ENCODE measurements at places on chromosomes 5 and 9.

DNA sequence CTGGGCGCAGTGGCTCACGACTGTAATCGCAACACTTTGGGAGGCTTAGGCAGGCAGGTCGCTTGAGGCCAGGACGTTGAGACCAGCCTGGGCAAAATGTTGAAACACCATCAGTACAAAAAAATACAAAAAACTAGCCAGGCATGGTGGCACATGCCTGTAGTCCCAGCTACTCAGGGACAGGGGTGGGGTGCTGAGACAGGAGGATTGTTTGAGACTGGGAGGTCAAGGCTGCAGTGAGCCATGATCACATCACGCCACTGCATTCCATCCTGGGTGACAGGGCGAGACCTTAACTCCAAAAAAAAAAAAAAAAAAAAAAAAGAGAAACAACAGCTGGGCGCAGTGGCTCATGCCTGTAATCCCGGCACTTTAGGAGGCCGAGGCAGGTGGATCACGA lies 23.7 kb downstream of the DCAF12 start:
- no peak for DNase-seq

GRCh38 chr9:19022206-19022605 lies 10.8 kb downstream of the SAXO1 start:
- DNase-seq = no peak

DNA sequence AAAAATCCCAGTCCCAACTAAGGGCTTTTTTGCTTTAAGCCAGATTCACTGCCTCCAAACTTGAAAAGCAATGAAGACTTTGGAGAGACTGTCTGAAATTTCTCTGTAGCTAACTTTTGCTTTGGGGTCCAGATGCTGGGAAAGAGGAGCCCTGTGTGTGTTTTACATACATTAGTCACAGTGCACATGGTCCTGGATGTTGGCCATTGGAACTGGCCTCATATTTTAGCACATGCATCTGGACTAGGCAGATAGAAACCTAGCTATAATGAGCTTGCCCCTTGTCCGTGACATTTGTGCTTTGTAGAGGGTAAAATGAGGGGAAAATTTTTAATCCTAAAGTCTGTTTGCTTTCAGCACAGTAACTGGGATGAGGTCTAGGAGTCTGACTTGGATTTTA lies 421.7 kb downstream of the CDK5RAP2 start:
- no peak for DNase-seq

- no peak for DNase-seq
These were observed 48.5 kb downstream of the SIL1 start for GRCh38 chr5:139149477-139150199.

DNA sequence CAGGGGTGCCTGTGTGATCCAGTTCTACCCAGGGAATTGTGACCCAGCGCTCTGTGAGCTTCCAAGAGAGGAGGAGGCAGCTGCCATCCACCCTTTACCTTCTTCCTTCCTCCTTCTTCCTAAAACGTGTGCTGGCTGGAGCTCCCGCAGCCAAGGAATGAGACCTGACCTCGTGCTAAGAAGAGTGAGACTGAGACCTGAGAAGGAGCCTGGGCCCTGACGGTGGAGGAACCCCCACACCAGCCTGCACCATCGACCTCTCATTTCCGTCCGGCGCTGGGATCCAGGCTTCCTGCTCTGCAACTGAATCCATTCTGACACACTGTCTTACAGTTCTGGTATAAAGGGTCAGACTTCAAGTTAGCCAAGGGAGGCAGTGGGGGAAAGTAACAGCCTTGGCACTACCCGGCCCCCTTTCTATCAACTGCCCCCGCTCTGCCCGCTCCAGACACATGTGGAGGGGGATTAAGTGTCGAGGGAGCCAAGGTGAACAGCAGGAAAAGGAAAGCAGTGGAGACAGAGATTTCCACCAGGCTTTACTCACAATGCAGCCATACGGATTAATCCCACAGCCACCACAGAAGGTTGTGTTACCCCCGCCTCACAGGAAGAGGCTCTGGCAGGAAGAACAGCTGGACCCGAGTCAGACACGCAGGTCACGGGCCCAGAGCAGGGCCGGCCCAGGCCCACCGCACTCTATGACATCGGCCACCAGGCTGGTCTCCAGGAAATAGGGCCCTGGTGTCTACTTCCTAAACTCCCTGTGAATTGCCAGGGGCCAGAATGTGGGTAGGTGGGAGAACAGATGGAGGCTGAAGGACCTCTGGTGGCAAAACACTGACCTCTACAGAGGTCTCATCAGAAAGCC lies 15.8 kb downstream of the MGAT1 start:
- no peak for DNase-seq

GRCh38 chr9:109624896-109625295 lies 126.8 kb upstream of the PTPN3 start:
- no peak for DNase-seq

- no peak for DNase-seq
These were observed 176.5 kb upstream of the MAP3K1 start for GRCh38 chr5:56638768-56639238.

GRCh38 chr5:41109186-41109585 lies 38.0 kb upstream of the MROH2B start:
- DNase-seq = no peak

- DNase-seq = no peak
These were observed 558 bp downstream of the GRPEL2 start for GRCh38 chr5:149345892-149346222.

DNA sequence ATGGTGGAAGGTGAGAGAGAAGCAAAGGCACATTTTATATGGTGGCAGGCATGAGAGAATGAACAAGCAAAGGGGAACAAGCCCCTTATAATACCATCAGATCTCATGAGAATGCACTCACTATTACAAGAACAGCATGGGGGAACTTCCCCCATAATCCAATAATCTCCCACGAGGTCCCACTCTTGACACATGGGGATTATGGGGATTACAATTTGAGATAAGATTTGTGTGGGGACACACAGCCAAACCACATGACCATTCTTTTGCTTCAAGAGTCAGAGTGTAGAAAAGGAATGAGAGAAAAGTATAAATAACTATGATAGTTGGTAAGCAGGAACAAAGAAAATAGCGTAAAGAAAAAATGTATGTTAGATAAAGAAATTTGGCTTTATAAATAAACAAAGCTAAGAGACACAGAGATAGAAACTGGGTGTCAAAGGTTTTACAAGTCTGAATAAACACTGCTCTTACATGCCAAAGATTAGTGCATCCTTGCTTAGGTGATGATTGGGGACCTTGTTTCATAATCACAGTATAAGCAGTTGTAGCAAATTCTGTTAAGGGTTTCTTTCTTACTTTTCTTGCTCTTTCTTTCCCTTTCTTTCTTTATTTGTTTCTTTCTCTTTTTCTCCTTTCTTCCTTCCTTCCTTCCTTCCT lies 91.9 kb upstream of the PAPPA start:
- DNase-seq = no peak

GRCh38 chr5:106757672-106758071 lies 913.1 kb downstream of the EFNA5 start:
- DNase-seq = no peak

- DNase-seq = no peak
These were observed 55.1 kb downstream of the ANKH start for GRCh38 chr5:14816374-14816998.

DNA sequence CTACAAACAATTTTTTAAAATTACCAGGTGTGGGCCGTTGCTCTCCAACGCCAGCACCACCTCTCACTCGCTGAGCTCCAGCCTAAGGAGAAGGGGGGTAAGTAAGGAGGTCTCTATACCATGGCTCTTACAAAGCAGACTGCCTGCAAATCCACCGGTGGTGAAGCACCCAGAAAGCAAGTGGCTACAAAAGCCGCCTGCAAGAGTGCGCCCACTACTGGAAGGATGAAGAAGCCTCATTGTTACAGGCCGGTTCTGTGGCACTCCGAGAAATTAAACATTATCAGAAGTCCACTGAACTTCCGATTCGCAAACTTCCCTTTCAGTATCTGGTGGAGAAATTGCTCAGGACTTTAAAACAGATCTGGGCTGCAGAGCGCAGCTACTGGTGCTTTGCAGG lies 46.0 kb downstream of the CDO1 start:
- DNase-seq = no peak

- no peak for DNase-seq
These were observed 26.4 kb downstream of the PTGR1 start for GRCh38 chr9:111572950-111573604.

- DNase-seq = no peak
These were observed 2.0 kb downstream of the CLIC3 start for GRCh38 chr9:136994180-136994887.

GRCh38 chr5:116340799-116341198 lies 233.8 kb downstream of the SEMA6A start:
- DNase-seq = no peak

DNA sequence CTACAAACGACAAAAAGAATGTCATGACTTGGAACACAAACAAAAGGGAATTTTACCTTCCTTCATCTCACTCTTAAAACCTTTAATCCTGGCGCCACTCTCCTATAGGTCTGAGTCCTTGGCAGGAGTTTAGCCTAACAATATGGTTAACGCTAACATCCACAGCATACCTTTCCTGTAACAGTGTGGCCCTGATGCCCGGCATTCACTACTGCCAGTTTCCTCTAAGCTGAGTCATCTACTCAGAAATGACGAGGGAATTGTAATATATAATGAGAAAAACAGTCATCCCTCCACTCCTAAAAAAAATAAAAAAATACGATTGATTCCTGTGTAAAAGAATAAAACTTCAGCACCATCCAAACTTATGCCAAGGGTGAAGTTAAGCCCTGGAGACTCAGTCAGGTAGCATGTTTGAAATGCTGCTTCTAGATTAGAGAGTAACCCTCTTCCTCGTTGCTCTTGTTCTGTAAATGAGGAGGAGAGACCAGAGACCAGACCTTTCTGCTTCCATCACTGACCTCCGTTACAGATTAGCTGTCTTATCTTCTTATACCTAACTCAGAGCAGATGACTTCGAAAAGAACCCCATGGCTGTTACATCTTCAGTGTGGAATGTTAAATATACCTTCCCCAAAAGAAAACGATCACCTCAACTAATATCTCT lies 37.4 kb downstream of the CCDC125 start:
- no peak for DNase-seq

All from activated CD4-positive, alpha-beta T cell treated with anti-CD3 and anti-CD28 coated beads, Interleukin-2, amount 50 U/mL, for 4 hours (primary cell).